IMR-90 (cell line): ENCODE measurements at places on chromosomes 11 and 22. TPM values are rescaled to one million over a fixed set of nuclear protein-coding genes. Genes with fewer than 3 reads are reported as not detected.

DNA sequence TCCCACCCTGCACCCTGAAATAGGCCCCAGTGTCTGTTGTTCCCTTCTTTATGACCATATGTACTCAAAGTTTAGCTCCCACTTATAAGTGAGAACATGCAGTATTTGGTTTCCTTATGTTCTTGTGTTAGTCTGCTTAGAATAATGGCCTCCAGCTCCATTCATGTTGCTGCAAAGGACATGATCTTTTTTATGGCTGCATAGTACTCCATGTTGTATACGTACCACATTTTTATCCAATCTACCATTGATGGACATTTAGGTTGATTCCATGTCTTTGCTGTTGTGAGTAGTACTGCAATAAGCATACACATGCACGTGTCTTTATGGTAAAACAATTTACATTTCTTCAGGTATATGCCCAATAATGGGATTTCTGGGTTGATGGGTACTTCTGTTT, 59.4 kb upstream of the ANGPTL5 start:
- DNase-seq: no peak

- DNase-seq: peak; percentile 39
These were observed 21.1 kb downstream of the RTN4R start for GRCh38 chr22:20247010-20247505.

DNA sequence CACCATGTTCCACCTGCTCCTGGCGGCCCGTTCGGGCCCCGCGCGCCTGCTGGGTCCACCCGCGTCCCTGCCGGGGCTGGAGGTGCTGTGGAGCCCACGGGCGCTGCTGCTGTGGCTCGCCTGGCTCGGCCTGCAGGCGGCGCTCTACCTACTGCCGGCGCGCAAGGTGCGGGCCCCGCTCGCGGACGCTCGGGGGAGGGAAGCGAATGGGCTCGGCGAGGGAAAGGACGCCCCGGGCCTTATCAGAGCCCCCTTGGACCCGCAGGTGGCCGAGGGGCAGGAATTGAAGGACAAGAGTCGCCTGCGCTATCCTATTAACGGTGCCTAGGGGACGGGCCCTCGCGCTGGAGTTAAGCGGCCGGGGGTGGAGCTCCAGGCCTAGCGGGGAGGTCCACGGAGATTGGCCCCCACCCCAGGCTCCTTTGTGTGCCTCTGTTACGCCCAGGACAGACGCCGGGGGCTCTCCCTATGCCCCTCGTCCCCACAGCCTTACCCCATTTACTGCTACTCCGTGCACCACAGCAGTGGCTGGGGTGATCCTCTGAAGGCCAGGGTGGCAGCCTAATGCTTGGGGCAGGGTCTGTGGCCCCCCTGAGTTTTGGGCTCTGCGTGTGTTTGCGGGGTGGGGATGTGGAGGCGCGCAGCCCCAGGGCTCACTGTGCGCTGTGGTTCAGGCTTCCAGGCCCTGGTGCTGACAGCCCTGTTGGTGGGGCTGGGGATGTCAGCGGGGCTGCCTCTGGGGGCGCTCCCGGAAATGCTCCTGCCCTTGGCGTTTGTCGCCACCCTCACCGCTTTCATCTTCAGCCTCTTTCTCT, 1.1 kb downstream of the TM7SF2 start:
- peak; percentile 27 for DNase-seq

DNA sequence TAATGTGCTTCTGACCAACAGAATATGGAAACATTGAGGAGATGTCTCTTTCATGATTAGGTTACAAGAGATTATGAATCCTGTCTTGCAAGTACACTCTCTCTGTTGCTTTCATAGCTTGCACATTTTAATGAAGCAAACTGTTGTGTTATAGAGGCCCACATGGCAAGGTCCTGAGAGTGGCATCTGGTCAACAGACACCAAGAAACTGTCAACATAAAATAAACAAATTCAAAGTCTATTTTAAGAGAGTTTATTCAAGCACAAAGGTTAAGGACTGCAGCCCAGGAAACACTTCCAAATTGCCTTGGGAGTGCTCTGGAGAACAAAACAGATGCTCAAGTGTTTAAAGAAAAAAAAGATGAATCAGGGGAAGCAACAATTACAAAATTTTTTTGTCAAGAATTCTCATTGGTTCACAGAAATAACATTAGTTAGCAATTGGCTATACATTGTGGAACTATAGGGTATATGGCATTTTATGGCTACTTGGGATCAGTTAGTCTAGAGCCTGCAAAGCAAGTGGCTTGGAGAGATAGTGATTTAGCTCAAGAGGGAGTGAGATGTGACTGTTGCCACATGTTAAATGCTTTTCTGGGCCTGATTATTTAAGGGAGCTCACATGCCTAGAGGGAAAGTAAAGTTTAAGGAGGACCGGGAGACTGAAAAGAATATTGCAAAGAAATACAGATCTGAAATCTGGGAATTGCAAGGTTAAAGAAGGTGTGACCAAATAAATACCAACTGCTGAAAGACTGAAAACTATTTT, 54.6 kb downstream of the CTSC start:
- no peak for DNase-seq

- DNase-seq: no peak
These were observed 55.7 kb downstream of the NCAM1 start for GRCh38 chr11:113016905-113017304.

- DNase-seq: no peak
These were observed 24.2 kb upstream of the ST3GAL4 start for GRCh38 chr11:126331286-126331685.

DNA sequence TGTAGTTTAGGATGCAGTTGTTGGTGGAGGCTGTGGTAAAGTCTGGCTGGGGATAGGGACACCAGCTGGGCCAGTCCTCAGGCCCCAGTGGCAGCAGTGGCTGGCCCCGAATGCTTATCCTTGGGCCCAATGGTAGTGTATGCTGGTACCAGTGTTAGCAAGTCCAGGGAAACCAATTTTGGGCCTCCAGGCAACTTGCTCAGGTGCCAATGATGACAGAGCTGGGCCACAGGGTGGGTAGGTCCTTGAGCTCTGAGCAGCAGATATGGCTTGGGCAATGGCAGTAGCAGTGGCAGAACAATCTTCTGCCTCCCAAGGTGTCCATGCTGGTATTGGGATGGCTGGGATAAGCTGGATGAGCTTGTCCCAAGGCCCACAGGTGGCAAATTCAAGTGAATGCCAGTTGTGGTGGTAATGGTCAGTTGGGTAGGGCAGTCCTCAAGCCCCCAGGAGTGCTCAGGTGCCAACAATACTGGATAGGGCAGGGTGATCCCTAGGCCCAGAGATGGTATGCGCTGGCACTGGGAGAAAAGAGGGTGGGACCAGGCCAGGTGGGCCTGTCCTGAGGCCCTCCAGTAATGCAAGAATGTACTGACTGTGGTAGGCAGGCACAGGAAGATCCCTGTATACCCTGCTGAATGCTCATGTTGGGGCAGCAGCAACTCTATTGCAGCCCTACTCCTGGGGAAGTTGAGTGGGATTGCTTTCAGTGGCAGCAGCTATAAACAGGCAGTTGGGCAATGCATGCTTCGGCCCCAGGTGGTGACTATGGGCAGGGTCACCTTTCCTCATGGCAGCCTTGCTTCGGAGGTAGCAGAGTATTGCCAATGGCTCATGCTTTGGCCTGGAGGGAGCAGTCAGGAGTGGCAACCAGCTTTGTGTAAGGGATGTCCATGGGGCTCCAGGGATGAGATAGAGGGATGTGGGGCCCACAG, 54.7 kb downstream of the KCNQ1OT1 start:
- DNase-seq: no peak

GRCh38 chr22:27063406-27063805, 406.0 kb downstream of the MIAT start:
- DNase-seq: no peak

GRCh38 chr22:21683401-21683811, 17.6 kb downstream of the PPIL2 start:
- DNase-seq: no peak

- DNase-seq: no peak
These were observed 26.6 kb downstream of the EMSY start for GRCh38 chr11:76471382-76471781.

OR2AG1 gene
- not detected in 2 replicates for total RNA-seq

CALCB gene
- total RNA-seq: not detected in 2 replicates

C11orf42 gene
- not detected in 2 replicates for total RNA-seq

KCNJ4 gene
- total RNA-seq: not detected in 2 replicates

MCHR1 gene
- total RNA-seq: 1.4 and 1.7 TPM in 2 replicates

CFAP300 gene
- total RNA-seq: 0.90 and 1.9 TPM in 2 replicates

MAJIN gene
- total RNA-seq: not detected in 2 replicates

IL17RA gene
- 5.2 and 5.8 TPM in 2 replicates for total RNA-seq
